ENCODE measurements at places on chromosomes 2 and 18. TPM values are rescaled to one million over a fixed set of nuclear protein-coding genes. Genes with fewer than 3 reads are reported as not detected.
A peak's percentile ranks its signal among the peaks of the same experiment; 100 is the strongest.

Gene CENPA
- 18.5 TPM for total RNA-seq

DNA sequence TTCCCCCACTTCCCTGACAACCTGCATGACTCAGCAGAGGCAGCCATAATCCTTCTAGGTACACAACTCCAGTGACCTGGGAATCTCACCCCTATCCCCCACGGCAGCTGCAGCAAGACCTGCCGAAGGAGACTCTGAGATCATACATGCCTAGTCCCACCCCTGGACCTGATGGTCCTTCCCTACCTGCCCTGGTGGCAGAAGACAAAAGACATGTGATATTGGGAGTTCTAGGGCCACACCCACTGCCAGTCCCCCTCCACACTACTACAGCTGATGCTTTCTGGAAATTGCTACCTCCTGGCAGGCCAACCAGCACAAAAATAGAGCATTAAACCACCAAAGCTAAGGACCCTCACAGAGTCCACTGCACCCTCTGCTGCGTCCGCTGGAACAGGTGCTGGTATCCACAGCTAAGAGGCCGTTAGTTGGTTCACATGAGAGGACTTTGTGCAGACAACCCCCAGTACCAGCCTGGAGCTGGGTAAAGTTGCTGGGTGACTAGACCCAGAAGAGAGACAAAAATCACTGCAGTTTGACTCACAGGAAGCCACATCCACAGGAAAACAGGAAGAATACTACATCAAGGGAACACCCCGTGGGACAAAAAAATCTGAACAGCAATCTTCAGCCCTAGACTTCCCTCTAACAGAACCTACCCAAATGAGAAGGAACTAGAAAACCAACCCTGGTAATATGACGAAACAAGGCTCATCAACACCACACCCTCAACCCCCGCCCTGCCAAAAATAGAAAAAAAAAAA lies 12.5 kb downstream of the MARCO start:
- H3K4me3 ChIP-seq = no peak overlapping the region
- peaks cover 5% of the 10 kb centered on the region for H3K36me3 ChIP-seq
- DNase-seq = no peak
- peaks cover 9% of the 10 kb centered on the region for H3K27me3 ChIP-seq
- H3K4me1 ChIP-seq = no peaks in the 10 kb centered on the region

DNA sequence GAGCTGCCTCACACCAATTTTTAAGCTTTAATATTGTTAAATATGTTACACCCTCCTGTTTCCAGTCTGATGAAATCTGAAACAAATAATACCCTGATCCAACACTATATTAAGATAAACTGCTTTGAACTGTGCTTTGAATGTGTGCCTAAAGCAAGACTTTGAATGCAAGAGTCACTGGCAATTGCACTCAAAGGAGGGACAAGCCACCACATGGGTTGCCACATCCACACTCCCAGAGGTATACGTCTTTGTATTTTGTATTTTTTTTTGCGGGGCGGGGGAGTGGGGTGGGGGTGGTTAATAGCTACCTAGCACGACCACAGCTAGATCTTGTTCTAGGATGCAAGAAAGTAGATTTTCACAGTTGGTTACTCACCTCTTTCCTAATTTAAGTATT lies 1.8 kb upstream of the ZEB2 start:
- peaks cover 12% of the 10 kb centered on the region for H3K36me3 ChIP-seq
- H3K4me3 ChIP-seq = no peak overlapping the region
- no peak overlapping the region for H3K27ac ChIP-seq
- no peaks in the 10 kb centered on the region for H3K27me3 ChIP-seq
- no peak for DNase-seq

Gene DLX2
- not detected for total RNA-seq

DNA sequence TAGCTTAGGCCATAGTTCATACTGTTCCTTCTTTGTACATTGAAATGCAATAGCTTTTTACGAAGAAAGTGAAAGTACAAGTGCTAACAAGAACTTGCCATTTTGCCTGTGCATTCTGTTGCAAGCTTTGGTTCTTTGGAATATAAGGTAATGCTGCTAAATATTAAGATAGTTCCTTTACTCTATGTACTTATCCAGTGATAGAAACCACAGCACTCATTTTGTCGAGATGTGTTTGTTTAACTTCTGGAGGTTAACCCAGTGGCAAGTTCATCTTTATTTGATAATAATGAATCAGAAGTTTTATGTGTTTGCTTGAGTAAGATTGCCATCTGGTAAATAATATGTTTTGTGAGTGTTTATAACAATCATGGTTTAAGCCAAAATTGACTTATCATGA lies 373.1 kb upstream of the FANCL start:
- H3K36me3 ChIP-seq = no peaks in the 10 kb centered on the region
- no peak for DNase-seq
- no peak overlapping the region for H3K27ac ChIP-seq
- peak overlapping the region; percentile 12 for H3K4me3 ChIP-seq
- H3K27me3 ChIP-seq = peaks cover 13% of the 10 kb centered on the region
- no peaks in the 10 kb centered on the region for H3K4me1 ChIP-seq

GRCh38 chr2:14551069-14551468 lies 81.4 kb upstream of the LRATD1 start:
- H3K36me3 ChIP-seq = no peaks in the 10 kb centered on the region
- no peak for DNase-seq
- H3K27ac ChIP-seq = no peak overlapping the region

GRCh38 chr2:187138265-187138664 lies 289.3 kb upstream of the ZSWIM2 start:
- DNase-seq = no peak
- no peaks in the 10 kb centered on the region for H3K27me3 ChIP-seq
- H3K4me3 ChIP-seq = no peak overlapping the region
- no peaks in the 10 kb centered on the region for H3K36me3 ChIP-seq

GRCh38 chr2:120330946-120331822 lies 14.8 kb upstream of the INHBB start:
- H3K27ac ChIP-seq = no peak overlapping the region
- no peak for DNase-seq
- peaks cover 25% of the 10 kb centered on the region for H3K27me3 ChIP-seq
- no peaks in the 10 kb centered on the region for H3K4me1 ChIP-seq
- H3K36me3 ChIP-seq = no peaks in the 10 kb centered on the region

Gene HMSD
- 10.3 TPM for total RNA-seq

DNA sequence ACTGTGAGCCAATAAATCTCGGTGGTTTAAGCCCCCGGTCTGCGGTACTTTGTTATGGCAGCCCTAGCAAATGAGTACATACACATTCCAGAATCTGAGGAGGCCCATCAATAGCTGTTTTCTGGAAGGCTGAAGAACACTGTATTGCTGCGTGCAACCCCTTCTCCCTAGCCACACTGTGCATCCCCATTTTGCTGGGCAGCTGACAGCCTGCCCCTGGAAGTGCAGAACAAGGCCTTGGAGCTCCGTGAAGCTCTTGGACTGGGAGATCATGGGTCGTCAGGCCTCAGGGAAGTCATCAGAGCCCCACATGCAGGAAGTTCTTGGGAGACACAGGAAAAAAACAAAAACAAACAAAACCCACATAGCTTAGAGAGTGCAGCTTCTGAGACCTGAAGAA lies 90.6 kb upstream of the ST6GAL2 start:
- no peak for DNase-seq
- no peaks in the 10 kb centered on the region for H3K4me1 ChIP-seq
- no peaks in the 10 kb centered on the region for H3K27me3 ChIP-seq
- no peak overlapping the region for H3K4me3 ChIP-seq
- no peak overlapping the region for H3K27ac ChIP-seq
- no peaks in the 10 kb centered on the region for H3K36me3 ChIP-seq

- no peak overlapping the region for H3K27ac ChIP-seq
- peaks cover 49% of the 10 kb centered on the region for H3K27me3 ChIP-seq
- no peaks in the 10 kb centered on the region for H3K4me1 ChIP-seq
- H3K4me3 ChIP-seq = no peak overlapping the region
These were observed 284.2 kb upstream of the HDAC4 start for GRCh38 chr2:239684996-239685395.

DNA sequence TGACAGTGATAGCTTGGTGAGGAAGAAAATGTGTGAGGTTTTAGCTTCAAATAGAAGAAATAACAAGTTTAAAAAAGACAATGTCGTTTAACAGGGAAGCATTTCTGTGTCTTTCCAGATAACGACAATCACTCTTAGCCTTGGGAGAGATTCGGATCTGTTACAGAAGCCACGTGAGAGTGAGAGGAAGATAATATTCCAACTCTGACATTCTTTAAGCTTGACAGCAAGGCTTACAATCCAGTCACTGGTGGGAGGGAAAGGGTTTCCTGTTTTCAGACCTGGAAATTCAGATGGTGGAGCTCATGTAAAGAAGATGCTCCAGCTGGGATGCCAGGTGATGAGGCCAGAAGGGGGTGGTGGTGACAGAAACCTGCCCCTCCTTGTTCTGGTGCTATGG lies 30.8 kb downstream of the FBXO48 start:
- H3K4me3 ChIP-seq = no peak overlapping the region
- H3K36me3 ChIP-seq = no peaks in the 10 kb centered on the region
- no peak for DNase-seq

DNA sequence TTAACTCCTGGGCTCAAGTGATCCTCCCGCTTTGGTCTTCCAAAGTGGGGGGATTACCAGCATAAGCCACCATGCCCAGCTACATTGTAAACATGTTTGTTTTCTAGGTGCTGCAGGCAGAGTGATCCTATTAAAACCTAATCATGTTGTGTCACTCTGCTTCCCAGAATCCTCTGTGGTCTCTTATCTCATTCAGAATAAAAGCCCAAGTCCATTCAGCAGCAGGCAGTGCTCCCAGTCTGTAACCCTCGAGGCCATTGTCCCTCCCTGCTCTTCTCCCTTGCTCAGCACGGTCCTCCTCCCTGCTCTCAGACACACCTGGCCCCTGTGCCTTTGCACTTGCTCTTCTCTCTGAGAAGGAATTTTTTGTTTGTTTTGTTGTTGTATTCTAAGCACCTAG lies 11.1 kb upstream of the CABYR start:
- H3K4me1 ChIP-seq = no peaks in the 10 kb centered on the region
- H3K27me3 ChIP-seq = no peaks in the 10 kb centered on the region
- DNase-seq = no peak
- H3K36me3 ChIP-seq = peaks cover 19% of the 10 kb centered on the region
- peak overlapping the region; percentile 4 for H3K27ac ChIP-seq

GRCh38 chr18:64273724-64274123 lies 124.8 kb upstream of the LINC00305 start:
- H3K27me3 ChIP-seq = no peaks in the 10 kb centered on the region
- DNase-seq = no peak
- no peak overlapping the region for H3K4me3 ChIP-seq
- no peak overlapping the region for H3K27ac ChIP-seq
- H3K36me3 ChIP-seq = no peaks in the 10 kb centered on the region
- no peaks in the 10 kb centered on the region for H3K4me1 ChIP-seq

Gene ARMC9
- 2.5 TPM for total RNA-seq

Gene WDCP
- total RNA-seq = 26.3 TPM

GRCh38 chr2:236888794-236889780 lies 196.6 kb upstream of the COPS8 start:
- DNase-seq = no peak
- peaks cover 18% of the 10 kb centered on the region for H3K27me3 ChIP-seq
- no peak overlapping the region for H3K4me3 ChIP-seq
- H3K36me3 ChIP-seq = no peaks in the 10 kb centered on the region
- H3K4me1 ChIP-seq = no peaks in the 10 kb centered on the region

All from natural killer cell treated with Interleukin-12 subunit alpha and Interleukin-12 subunit beta and Interleukin-15 and Interleukin-18, amount 100 ng/mL, for 72 hours (primary cell).